ENCODE measurements at places on chromosomes 3 and 15.
A peak's percentile ranks its signal among the peaks of the same experiment; 100 is the strongest.

DNA sequence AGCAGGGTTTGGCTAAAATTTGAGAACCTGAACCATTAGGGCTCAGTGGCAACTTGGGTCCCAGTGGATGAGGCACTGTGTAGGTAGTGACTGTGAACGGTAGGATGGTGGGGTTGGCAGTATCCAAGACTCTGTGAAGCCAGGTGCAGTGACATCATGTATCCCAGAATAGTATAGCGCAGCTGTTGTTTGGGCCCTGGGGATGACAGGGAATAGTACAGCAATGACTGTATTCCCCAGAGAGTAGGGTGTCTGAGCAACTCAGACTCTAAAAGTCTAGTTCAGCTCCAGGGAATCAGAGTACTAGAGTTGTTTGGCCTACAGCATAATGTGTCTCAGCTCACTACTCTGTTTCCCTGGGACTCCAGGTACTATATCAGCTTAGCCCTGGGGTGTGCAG, 20.7 kb upstream of the PPP2R3A start:
- no peak for DNase-seq

DNA sequence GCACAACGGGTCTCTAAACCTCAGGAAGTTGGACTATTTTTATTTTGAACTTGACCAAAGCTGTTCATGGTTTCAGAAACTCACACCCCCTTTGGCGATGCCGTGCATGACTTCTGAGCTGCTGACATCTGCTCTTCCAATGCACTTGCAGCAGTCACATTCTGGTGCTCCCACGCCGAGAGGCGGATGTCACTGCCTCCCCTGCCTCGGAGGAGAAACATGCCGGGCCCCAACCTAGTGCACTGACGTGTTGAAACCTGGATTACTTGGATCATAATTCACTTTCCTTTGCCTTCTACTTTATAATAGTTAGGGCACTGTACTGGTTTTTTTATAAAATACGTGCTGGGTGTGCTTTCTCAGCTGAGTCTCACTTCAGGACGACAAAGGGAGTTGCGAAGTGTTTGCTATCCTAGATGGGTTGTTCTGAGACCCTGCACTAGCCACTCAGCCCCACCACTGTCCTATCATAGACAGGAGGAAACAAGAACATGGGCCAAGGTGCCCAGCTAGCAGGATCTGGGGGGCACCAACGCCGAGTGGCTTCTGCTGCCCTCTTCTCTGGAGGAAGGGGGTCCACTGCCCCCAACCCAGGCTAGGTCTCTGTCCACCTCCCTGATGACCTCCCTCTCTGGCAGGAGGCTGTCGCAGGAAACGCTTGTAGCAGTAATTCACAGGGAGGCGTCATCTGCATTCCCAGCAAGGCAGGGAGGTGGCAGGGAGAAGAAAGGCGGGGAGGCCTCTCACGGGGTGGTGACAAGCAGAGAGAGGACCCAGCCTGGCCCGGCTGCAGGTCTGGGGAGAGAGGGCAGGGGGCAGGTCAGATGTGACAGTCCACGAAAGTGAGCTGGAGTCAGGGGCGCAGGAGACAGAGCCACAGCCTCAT, 158.8 kb upstream of the IQSEC1 start:
- DNase-seq = no peak

- peak; percentile 35 for DNase-seq
Observed at GRCh38 chr3:141646760-141647561, 91.1 kb upstream of the RNF7 start.

DNA sequence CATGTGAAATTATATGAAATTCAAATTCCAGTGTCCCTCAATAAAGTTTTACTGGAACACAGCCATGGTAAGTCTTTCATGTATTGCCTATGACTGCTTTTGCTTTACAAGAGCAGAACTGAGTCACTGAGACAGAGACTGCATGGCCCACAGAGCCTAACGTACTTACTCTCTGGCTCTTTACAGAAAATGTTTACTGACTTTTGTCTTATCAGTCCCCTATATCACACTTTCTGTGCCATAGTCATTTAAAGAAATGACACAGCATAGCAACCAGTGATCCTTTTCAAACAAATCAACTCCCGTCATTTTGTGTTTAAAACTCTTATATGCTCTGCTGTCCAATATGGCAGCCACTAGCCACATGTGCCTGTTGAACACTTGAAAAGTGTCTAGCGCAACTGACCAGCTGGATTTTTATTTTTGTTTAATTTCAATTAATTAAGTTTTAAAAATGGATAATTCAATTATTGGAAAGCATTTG, 129.7 kb upstream of the CDIN1 start:
- DNase-seq = no peak

DNA sequence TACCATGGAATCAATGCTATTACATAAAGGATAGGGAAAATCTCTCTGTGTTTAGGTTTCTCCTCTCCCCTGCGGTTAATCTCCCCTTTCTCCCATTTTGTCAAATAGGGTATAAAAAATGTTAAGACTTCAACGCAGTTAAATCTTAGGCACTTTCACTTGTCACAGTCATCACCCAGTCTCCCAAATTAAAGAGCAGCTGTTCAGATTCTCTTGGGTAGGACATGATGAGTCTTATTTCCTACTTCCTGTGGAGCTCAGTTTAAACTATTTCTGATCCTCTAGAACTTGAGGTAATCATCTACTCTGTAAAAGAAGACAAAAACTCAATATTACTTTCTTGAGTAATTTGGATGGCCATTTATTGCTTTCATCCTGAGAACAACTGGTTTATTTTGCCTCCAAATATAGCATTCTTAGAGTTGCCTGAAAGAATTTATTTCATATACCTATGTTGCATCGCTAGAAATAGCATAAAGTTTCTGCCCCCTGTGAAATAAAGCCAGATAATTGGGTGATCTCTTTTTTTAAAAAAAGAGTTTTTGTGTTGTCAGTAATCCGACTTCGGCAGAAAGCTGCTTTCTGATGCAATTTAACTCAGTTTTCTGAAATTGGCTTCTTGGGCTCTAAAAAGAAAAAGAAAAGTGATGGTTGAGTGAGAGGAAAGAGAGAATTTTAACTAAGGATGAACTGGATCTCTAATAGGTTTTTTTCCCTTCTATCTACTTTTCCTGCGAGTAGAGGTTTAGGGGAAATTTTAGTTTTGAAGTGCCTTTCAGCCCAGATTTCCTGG, 20.7 kb downstream of the RAP2B start:
- DNase-seq = no peak

- no peak for DNase-seq
Observed at GRCh38 chr3:38265604-38266307, at the start of gene SLC22A13. Gene SLC22A13 (plus strand): TSS chr3:38265812. CDS start chr3:38265861, 49 bp downstream.

DNA sequence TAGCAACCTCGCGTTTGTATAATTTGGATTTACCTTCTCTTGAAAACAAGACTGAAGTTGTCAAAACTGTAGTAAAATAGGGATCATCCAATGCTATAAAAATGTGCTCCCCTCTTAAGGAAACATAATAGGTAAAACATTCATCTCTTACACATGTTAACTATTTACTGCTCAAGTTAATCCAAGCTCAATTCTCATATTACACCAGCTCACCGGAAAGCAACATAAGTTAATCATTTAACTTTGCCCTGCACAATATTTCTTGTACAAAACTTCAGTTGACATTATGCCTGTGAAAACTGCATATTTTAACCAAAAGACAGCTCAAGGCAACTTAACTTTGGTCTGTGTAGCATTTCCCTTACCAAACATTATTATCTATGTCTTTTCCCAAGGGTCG, 634.2 kb downstream of the NAALADL2 start:
- DNase-seq = no peak

GRCh38 chr3:30399394-30400181, 206.8 kb upstream of the TGFBR2 start:
- DNase-seq = no peak

DNA sequence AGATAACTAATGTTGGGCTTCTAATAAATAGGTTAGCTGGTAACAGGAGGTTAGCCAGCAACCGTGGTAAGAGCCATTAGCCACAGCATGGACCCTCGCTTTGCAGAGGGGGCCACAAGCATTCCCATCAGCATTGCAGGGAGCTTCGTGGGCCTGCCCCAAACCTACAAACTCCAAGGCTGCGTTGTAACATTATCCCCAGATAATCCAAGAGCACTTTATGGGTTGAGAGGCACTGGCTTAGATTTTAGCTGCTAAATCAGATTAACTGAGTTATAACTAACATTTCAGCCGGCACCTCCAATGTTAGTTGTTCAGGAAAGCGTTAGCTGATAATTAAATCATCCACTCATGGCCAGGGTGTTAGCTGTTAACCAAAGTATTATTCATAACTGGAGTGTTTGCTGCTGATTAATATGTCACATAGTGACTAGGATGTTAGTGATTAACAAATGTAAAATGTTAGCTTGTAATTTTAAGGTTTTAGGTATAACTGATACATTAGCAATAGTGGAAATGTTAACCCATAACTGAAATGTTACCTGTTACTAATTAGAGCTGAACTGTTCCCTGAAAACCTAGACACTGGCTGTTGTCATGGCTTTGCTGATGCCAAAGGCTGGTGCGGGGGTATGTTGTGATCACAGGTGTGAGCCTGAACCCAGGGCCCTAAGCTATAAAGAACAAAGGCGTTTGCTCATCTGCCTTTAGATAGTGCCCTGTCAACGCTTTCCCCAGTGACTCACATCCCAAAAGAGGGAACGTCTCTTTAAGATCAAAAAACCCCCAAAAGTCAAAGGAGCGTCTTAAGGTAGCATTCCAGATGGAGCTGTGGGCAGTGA, 56.2 kb downstream of the SLC6A6 start:
- no peak for DNase-seq

- no peak for DNase-seq
Observed at GRCh38 chr3:23629181-23629894, 176.4 kb upstream of the UBE2E1 start.

DNA sequence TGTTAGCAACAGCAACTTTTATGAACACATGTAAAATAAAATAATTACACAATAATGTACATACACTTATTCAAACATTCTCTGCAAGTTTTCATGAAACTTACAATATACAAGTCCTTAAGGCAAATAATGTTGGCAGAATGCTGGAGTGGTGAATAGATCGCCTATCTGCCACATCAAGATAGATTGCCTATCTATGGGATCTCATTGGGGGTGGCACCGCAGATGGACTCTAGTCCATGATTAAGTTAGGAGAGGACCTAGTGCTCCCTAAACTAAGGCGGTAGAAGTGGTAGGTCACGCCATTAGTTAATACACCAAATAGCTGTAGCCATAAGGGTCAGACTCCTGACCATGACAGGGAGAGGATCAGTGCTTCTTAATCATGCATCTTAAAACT, 315.7 kb downstream of the GBE1 start:
- DNase-seq = no peak

DNA sequence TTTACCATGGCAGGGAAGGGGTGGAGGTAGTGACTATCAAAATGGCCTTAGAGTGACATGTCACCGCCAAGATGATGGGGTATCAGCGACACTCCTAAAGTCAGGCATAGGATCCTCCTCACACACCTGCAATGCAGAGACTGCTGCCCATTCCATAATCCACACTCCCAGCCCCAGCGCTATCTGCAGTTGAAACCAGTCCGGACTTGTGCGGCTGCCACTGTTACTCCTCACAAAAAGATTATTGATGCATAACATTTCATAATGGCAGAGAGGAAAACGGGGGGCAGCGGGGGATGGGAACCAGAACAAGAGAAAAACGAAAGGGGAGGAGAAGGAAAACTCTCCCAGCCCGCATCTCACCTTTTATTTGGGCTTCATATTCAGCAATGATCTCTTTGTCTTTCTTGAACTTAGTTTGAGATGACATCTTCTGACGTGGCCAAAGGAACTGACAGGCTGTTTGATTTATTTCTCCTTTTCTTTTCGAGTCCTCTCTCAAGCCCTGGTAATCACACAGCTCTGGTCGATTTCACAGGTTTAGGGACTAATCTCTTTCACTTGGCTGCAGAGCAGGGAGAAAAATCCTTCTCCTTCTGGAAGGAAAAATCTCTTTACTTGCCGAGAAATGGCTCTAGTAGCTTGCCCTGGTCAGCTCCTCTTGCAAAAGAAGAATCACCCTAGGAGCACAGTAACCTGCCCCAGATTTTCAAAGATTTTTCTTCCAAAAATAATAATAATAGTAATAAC, 749 bp downstream of the SRGAP3 start:
- DNase-seq = peak; percentile 48

DNA sequence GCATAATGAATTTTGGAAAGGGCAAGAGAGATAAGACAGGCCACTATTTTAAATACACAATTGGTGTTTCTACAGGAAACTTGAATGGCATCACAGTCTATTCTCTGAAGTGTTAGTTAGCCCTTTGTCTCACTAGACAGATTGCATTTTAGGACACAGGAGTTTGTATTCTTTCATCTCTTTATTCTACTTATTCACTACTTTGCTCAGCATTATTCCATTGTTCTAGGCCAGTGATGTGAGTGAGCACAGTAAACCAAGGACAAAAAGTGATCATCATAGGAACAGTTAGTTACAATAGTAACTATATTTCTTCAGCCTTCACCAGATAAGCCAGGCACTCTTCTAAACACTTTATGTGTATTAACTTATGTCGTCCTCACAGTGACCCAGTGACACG, 150.2 kb upstream of the SLCO3A1 start:
- DNase-seq = no peak

DNA sequence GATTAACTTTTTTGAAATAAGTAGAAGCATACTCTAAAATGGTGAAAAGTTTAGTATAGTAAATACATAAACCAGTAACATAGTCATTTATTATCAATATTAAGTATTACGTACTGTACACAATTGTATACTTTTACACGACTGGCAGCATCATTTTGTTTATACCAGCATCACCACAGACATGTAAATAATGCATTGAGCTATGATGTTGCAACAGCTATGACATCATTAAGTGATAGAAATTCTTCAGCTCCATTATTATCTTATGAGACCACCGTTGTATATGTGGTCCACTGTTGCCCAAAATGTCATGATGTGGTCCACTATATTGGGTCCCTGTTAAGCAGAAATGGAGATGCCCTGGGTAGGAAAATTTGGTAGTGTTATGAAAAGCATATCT, 51.3 kb downstream of the DRD3 start:
- DNase-seq = no peak

DNA sequence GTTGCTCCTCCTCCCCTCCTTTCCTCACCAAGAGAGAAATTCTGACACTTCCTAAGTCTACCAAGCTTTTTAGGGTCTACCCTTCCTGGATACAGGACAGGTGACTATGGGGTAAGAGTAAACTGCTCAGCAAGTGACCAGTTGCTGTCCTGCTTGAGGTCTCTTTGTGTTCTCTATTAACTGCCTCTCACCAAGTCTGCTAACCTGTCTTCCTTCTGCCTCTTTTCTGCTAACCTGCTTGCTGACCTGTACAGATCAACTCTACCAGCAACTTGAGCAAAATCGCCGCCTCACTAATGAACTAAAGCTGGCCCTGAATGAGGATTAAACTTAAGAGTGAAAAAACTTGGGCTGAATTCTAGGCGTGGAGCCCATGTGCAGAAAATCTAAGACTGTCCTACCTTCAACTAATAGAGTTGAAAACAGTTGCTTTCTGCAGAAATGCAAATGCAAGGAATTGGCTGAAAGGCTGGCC, 27.1 kb downstream of the TPM1 start:
- no peak for DNase-seq

GRCh38 chr3:48552111-48552951, 4.3 kb downstream of the PFKFB4 start:
- DNase-seq = no peak

DNA sequence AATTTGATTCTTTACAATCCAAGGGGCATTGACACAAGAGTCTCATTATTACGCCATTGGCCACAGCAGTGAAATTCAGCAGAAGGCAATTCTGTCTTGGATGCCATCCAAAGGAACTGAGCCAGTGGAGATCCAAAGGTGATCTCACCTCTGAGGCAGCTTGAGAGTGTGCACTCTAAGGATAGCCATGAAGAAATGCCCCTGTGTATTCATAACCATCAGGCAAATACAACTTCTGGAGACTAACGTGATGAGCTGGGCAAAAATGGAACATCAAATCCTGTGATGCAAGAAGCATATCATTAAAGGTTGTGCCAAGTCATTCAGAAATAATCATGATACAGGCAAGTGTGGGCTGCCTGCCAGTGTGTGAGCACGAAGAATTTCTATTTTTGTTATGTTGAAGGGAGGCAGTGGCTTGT, 41.4 kb downstream of the ROBO2 start:
- DNase-seq = peak; percentile 63
